Caco-2 (cell line): ENCODE measurements at places on chromosomes 4 and X.
A peak's percentile ranks its signal among the peaks of the same experiment; 100 is the strongest.

DNA sequence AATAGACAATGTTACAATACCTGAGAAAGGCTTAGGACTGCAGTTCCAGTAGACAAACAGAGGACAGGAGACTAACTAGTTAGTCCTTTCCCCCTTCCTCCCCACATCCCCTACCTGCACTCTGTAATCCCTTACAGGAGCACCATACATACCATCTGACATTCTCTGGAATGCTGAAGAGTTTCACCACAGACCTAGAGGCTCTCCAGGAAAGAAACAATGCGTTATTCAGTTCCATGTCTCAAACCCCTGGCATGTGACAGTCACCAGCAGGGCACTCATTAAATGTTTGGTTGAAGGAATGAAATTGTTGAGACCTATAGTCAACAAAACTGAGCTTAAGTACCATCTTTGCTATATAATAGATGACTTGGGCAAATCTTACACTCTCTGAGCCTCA, 100.2 kb upstream of the USP38 start:
- no peak for DNase-seq

- no peak for DNase-seq
Measured at GRCh38 chr4:55050418-55050950, 74.9 kb downstream of the KDR start.

DNA sequence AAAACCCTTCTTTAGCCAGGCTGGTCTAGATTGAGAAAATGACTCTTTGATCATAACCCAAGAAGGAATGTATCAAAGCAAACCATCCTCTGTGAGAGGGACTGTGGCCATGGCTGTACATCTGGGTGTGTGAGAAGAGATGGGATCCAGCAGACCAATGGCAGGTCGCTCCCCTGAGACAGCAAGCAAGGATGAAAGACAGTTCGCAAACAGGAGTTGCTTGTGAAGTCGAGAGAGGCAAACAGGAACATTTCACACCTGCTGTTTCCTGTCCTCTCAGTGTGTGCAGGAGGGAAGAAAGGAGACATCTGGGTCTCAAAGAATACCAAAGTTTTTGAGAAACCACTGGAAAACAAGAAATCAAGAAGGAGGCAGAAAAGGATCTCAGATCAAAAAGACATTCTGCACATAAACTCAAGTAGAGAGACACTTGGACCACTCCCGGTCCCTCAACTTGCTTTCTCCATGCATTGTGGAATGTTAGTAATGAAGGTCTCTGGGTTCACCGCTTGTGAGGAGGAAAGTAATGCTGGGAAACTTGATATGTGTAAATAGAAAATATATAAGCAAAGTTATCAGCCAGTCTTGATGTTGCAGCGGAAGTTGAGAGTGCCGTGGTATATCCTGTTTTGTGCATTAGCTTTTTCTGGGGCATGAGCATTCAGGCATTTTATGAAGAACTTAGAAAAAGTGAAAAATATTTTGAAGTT, 327.5 kb downstream of the BMPR1B start:
- peak; percentile 36 for DNase-seq

- peak; percentile 68 for DNase-seq
Measured at GRCh38 chr4:7770224-7771050, 169.2 kb downstream of the AFAP1 start.

- DNase-seq: no peak
Measured at GRCh38 chr4:95068401-95068800, 310.6 kb downstream of the BMPR1B start.

- DNase-seq: no peak
Measured at GRCh38 chr4:8547108-8547911, 32.9 kb upstream of the GPR78 start.

GRCh38 chr4:22187203-22187820, 238.7 kb upstream of the KCNIP4 start:
- DNase-seq: no peak

- no peak for DNase-seq
Measured at GRCh38 chr4:8131210-8131609, 27.4 kb downstream of the ABLIM2 start.

DNA sequence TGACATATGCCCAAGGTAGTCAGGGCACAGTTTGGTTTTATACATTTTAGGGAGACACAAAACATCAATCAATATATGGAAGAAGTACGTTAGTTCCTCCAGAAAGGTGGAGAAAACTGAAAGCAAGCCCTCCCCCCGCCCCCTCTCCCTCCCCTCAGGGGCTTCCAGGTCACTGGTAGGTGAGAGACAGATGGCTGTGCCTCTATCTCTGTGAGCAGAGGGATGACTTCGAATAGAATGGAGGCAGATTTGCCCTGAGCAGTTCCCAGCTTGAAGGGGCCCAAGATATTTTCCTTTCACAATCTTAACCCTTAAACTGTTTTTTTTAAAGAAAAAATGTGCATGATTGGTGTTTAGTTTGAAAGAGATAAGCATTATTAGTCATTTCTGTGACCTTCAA, 114.0 kb downstream of the PCDH10 start:
- DNase-seq: no peak

DNA sequence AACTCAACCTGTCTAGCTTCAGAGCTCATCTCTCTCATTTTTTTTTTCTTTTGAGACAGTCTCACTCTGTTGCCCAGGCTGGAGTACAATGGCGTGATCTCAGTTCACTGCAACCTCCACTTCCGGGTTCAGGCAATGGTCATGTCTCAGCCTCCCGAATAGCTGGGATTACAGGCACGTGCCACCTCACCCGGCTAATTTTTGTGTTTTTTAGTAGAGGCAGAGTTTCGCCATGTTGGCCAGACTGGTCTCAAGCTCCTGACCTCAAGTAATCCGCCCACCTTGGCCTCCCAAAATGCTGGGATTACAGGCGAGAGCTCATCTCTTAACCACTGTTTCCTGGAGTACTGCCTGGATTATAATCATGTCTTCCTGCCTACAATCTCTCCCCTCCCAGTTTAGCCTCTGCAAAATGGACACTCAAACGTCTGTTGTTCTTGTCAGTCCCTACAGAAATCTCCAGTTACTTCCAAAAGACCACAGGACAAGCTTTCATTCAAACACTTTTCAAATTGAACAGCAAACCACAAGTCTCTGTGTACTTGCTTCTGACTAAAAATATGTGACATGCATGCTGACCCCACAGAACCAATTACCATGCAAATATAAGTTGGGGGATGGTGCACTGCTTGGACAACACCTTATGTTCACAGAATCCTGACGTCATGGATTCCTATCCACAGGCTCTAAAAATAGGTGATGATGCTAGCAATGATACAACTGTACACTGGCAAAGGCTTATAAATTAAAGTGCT, 137.2 kb downstream of the SH3KBP1 start:
- no peak for DNase-seq

- no peak for DNase-seq
Measured at GRCh38 chr4:150173982-150174398, 95.7 kb downstream of the DCLK2 start.

GRCh38 chr4:8871417-8872401, at the start of gene HMX1:
Gene HMX1 (minus strand): TSS chr4:8871839. CDS start chr4:8871614, 225 bp downstream.
- DNase-seq: peak; percentile 52

GRCh38 chr4:19462117-19462516, 789.6 kb upstream of the SLIT2 start:
- DNase-seq: no peak

DNA sequence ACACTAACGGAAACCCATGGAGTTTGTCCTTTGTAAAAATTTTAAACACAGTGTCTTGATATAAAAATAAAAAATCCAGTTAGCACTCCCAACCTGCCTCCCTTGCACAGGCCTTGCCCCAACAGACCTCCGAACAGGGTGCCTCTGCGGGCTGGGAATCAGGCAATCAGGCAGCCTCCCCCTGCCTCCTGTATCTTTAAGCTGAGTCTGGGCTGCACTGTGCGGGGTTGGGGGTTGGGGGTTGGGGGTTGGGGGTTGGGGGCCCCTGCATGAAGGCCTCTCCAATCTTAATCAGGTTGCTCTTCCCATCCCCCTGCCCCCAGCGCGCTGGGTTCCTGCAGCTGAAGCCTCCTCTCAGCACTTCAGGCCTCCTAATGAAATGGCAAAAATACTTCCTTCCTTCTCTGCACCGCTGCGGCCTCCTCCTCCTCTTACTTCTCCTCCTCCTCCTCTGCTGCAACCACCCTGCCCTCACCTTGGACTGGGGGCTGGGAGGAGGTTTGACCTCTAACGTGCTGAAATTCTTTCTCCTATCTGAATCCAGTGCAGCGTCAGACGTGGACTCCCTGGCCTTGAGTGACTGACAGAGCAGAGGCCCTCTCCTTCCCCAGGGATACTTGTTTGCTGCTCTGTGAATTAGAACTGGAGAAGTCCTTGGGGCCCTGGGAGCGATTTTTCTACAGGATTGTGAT, 26.6 kb downstream of the NLGN3 start:
- no peak for DNase-seq

DNA sequence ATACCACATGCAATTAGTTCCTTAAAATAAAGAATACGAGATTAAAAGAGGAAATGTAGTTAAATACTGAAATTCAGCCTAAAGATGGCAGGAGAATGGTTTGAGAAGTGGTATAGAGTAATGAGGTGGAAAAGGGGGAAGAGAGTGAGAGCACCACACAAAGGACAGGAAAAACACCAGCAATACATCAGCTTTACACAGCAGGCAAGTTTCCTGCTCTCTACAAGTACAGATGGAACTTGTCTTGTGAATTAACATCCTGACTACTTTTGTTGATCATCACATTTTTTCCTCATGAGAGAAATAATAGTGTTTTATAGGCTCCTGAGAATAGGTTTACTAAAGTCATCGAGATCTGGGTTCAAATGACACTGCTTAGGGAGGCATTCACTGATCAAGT, 2.9 kb upstream of the UNC5C start:
- DNase-seq: no peak

DNA sequence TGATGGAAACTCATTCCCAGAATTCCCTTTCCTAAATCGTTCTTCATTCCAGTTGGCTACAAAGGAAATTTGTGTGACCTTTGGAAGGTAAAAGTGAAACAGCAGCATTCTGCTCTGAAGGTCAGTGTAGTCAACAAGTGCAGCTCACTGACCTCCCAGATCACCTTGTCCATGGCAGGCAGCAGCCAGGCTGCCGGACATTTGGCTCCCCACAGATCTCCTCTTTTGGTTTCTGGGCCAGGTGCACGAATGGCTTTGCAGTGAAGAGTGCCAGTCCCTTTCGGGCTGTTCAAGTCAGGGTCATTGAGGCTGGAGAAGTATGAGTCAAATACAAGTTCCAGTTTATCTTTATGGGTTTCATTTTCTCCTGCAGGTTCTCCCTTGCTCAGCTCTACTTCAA, 14.3 kb downstream of the GPRIN3 start:
- no peak for DNase-seq

DNA sequence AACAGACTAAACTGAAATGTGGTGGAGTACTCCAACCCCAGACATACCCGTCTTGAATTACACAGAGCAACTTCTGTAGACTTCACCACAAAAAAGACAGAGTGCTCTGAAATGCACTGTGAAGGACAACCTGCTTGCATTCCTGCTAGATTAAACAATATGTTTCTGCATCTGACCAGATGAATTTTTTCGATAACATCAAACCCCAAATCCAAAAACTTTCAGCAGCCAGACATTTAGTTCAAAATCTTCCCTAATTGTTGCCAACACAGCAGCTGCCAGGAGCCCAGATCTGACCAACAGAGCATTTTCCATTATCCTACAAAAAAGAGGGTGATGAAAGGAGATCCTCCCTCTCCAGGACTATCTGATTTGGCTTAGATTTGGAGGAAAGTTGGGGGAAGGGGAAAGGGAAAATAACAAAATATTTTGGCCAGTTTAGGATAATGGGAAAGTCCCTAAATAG, 356.5 kb downstream of the PDGFC start:
- DNase-seq: no peak

DNA sequence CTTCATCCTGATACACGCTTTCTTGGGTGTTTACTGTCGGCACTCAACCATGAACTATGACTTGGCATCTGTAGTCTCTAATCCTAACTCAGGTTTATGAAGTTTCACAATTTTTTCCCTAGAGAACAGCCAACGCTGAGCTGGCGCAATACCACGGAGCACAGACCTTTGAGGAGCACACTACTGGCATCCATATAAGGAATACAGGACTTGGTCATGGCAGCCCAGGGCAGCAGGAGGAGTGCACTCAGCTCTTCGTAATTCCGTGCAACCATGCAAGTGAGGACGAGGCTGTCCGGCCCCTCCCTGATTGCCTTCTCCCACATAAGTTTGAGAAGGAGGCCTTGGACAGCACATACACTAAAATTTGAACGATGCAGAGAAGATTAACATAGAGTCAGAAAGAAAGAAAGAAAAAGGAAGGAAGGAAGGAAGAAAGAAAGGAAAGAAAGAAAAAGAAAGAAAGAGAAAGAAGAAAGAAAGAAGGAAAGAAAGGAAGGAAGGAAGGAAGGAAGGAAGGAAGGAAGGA, 41.0 kb upstream of the PDLIM5 start:
- DNase-seq: no peak

DNA sequence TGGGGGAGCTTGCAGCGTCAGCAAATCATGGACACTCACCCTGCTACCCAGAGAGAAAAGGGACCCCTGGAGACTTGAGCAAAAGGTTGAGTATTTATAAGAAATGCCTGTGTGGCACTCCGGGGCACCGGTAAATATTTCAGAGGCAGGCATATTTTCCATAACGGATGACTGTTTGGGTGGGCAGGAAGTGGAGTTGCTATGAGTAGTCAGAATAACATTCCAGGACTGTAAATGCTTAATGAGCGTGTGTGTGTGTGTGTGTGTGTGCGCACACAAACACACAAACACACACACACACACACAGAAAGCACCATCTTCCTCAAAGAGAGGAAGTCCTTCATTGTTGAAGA, 74.6 kb downstream of the MXRA5 start:
- DNase-seq: no peak

- no peak for DNase-seq
Measured at GRCh38 chr4:35818520-35818919, 425.8 kb downstream of the ARAP2 start.

GRCh38 chr4:44256414-44256813, 192.2 kb downstream of the KCTD8 start:
- DNase-seq: no peak

DNA sequence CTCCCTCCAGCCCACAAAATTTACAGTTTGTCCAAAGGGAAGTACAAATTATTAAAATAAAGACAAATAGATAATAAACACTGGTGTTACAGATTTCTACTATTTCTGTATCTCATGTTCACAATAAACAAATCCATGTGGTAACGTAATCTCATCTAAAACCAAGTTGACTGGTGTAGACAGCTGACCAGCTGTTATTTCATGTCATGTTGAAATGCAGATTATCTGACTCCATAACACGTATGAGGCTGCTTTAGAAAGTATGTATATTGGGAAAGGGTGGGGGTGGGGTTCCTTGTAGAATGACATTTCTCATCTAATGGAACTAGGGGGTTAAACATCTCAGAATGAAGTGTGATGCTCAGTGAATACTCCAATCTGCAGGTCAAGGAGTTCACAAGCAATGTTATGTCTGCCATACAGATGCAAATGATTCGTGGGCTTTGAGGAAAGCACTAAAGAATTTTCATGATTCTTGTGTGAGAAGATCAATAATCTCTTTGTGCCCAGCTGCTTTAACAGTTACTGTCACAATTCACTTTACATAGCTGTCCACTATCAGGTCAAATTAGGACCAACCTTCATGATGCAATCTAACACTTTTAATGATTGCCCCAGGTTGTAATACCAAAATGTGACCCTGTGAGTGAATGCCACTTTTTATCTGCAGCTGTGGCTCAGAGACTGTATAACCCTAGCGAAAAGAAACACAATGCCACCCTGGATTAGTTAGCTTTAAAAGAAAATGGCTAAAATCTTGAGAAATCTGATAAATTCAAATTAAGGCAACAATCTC, 114.0 kb downstream of the ENOX2 start:
- DNase-seq: no peak
